ENCODE measurements at places on chromosomes 13 and 19.

GRCh38 chr13:35346494-35346893 lies 130.0 kb downstream of the MAB21L1 start:
- DNase-seq = no peak

GRCh38 chr13:109782823-109783431 lies 3.5 kb downstream of the IRS2 start:
- no peak for DNase-seq

- no peak for DNase-seq
These were observed 1.2 kb downstream of the SELENOW start for GRCh38 chr19:47779524-47780214.

GRCh38 chr13:29713839-29714238 lies 118.4 kb upstream of the SLC7A1 start:
- DNase-seq = no peak

- DNase-seq = no peak
These were observed at the start of gene C13orf46 for GRCh38 chr13:113973218-113974164. TSS of gene C13orf46 (minus strand) at chr13:113974076. CDS start at chr13:113973997, 79 bp downstream.

- no peak for DNase-seq
These were observed 391.5 kb downstream of the DLEU7 start for GRCh38 chr13:50452028-50452427.

DNA sequence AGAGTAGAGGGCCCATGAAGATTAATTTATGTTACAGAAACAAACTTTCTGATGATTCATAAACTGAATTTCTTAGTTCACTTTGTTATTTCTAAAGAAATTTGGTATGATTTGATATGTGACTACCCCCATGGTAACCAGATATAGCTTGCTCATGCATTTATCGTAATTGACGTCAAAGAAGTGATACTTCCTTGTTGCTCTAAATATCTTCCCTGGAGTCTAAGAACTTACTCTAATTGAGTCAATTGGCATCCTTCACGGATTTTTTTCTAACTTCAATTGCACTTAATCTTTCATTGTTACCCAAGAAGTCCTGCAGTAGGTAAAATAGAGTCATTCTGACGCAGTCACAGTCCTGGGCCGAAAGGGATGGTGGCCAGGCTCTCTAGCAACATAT lies 240.9 kb downstream of the GPC5 start:
- no peak for DNase-seq

DNA sequence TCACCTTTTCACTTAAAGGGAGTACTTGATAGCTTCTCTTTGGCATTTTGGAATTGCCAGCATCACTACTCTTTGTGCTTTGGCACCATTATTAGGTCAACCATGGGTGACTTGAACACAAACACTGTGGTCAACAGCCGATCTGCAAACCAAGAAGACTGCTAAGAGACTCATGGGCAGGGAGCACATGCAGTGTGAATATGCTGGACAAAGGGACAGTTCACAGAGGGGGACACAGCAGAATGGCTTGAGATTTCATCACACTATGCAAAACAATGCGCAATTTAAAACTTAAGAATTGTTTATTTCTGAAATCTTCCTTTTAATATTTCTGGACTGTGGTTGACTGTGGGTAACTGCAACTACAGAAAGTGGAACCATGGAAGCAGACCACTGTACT lies 64.4 kb downstream of the LMO7 start:
- DNase-seq = no peak

GRCh38 chr13:49146950-49147355 lies 73.2 kb upstream of the MLNR start:
- no peak for DNase-seq

- DNase-seq = no peak
These were observed 45.2 kb downstream of the GPR180 start for GRCh38 chr13:94646904-94647303.

GRCh38 chr13:105920370-105920769 lies 615.1 kb downstream of the EFNB2 start:
- no peak for DNase-seq

DNA sequence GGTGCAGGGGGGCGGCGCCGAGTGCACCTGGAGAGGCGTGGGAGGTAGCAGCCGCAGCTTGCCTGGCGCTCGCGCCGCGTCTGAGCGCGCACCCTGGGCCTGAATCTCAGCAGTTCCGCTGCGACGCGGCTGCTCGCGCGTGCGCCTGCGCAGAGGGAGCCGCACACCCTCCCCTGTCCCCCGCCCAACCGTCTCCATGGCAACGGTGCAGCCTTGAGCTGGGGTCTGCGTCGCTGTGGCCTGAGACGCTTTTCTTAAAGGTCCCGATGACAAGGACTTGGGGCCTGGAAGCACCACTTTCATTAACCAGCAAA lies at the start of gene PNMA8B:
PNMA8B (minus strand) TSS at position 82 of the 314 bp plus-strand sequence. CDS start 402 bp downstream, outside the sequence.
- DNase-seq = no peak

- no peak for DNase-seq
These were observed 2.1 kb upstream of the HMG20B start for GRCh38 chr19:3570606-3571011.

GRCh38 chr19:7965921-7966665 lies 22.6 kb upstream of the TIMM44 start:
- DNase-seq = no peak

GRCh38 chr19:13606156-13606555 lies 99.9 kb upstream of the CACNA1A start:
- no peak for DNase-seq

GRCh38 chr19:10390652-10391286 lies 10.4 kb upstream of the TYK2 start:
- DNase-seq = peak; percentile 38

GRCh38 chr13:47036294-47037008 lies 139.6 kb upstream of the HTR2A start:
- DNase-seq = no peak

DNA sequence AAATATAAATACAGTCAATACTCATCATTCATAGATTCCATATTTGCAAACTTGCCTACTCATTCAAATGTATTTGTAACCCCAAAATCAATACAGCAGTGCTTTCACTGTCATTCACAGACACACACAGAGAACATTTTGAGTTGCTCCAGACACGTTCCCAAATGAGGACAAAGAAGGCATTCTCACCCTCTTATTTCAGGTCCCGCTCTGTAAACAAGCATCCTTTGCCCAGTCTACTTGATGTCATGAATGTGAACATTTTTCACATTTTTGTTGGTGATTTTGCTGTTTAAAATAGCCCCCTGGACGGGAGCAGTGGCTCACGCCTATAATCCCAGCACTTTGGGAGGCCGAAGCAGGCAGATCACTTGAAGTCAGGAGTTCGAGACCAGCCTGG lies 15.5 kb downstream of the C19orf47 start:
- DNase-seq = no peak

GRCh38 chr19:2060884-2061494 lies 9.9 kb upstream of the MKNK2 start:
- DNase-seq = no peak

DNA sequence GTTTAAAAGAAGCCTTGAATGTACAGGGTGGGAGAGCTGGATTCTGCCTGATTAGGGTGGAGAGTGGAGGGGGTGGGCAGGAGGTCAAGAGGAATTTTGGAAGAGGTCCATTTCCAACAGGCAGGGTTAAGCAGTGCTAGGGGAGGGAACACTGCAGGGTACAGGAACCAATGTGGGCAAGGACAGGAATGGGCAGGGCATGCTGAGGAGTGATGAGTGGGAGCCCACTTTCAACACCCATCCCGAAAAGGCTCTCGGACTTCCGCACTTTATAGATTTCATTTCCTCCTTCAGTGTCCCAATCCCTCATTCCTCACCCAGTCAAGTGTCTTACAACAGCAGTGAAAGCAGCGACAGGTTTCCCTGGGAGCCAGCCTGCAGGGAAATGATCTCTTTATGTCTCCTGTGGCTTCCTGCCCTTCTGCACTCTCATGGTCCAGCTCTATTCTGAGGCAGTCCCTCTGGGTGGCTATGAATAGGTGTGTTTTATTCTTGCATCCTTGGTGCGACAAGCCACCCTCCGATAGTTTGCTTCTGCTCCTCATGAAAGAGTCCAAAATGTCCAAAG lies 50.5 kb upstream of the ZNF507 start:
- no peak for DNase-seq

GRCh38 chr13:88071371-88071770 lies 400.2 kb downstream of the SLITRK5 start:
- no peak for DNase-seq

DNA sequence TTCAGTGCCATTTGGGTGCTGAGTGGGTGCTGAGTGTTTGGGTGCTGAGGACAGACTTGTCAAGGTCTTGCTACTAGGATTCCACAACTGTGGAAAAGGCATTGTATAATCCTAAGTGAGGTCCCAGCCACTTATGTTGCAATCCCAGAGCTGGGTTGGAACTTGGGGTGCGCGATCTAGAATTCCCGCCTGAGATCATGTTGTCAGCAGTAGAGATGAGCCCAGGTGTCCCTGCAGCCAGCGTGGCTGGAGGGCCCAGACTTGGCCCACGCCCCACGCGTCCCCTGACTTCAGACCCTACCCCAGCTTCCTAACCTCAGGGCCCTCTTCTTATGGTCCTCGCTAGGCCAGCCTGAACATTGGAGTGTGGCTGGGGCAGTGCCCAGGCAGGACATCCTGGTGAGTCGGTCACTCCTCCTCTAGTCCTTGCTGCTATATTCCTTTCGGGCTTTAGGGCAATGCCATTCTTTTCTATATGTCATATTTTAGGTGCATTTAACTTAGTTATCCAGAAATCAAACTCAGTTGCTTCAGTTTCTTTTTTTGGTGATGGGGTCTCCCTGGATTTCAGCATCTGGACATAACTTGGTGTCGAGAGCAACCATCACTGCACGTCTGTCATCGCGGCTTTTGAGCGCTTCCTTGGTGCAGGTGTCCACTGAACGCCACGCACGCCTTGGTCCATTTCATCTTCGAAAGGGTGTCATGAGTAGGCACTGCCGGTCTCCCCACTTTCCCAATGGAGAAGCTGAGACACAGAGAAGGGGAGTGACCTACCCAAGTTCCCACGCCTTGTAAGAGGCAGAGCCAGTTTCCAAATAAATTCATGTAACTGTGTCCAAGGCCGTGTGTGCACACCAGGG lies 46.4 kb upstream of the F7 start:
- DNase-seq = no peak

GRCh38 chr19:35740423-35741202 lies 1.6 kb downstream of the IGFLR1 start:
- DNase-seq = peak; percentile 93

- no peak for DNase-seq
These were observed 5.2 kb upstream of the SRRM5 start for GRCh38 chr19:43606569-43607229.

- DNase-seq = no peak
These were observed 125.6 kb upstream of the FRY start for GRCh38 chr13:31905961-31906360.

DNA sequence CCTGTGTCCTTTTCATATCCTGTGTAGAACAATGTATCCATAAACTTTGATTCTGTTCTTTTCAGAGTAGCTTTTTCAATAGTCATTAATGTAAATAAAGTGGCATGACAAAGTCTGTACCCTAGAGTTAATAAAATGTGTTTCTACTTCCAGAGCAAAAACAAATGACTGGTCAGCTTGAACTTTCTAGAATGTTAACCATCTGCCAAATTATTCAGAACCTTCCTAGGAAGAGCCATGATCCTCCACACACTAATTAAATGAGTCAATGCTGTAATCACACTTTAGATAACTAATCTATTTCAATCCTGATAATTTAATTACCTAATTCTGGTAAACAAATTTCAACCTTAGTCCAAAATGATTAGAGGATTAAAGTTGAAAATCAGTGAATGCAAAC lies 73.2 kb downstream of the DIAPH3 start:
- no peak for DNase-seq

- DNase-seq = no peak
These were observed 124.2 kb downstream of the LMO7 start for GRCh38 chr13:75760131-75761021.

GRCh38 chr13:112876305-112877000 lies 92.6 kb upstream of the MCF2L start:
- no peak for DNase-seq

DNA sequence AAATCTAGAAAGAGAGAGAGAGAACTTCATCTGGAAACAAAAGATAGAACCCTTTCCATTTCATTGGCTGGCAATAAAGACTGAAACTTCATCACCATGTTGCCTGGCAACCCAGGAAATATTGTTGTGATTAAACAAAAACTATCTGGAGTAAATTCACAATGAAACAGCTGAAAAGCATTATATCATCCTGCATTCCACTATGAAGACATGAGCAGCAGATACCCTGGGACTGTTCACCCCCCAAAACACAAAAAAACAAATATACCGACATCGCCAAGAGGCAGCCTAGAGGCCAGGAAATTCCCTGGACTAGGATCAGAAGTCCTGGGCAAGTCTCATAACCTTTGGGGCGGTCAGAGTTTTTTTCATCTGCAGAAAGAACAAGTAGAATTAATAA lies 158.3 kb downstream of the FOXO1 start:
- no peak for DNase-seq

Data from activated effector memory CD4-positive, alpha-beta T cell treated with Interleukin-2 at 50 U/mL for 16 hours (primary cell).